ENCODE measurements at places on chromosomes 4 and X.

- DNase-seq, result no peak
These were observed 154.1 kb upstream of the PJA1 start for GRCh38 chrX:69319376-69319775.

GRCh38 chr4:16261313-16261878 is 35.1 kb upstream of the TAPT1 start:
- DNase-seq, result no peak

DNA sequence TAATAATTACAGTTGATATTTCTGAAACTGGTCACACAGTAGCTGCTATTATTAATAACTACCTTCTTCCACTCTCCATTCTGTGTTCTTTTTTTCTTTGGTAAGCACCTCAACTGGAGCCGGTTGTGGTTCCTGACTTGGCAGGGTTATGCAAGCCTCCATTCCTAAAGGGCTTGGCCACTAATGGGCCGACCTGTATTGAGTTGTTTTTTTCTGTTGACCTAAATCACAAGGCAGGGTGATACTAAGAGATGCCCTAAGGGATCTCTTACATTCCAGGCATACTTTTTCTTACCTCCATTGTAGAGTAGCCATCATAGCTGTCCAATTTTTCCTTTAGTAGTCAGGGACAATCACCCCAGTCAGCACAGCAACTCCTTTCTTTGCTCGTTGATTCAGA is 1295.8 kb upstream of the ADGRL3 start:
- no peak for DNase-seq

DNA sequence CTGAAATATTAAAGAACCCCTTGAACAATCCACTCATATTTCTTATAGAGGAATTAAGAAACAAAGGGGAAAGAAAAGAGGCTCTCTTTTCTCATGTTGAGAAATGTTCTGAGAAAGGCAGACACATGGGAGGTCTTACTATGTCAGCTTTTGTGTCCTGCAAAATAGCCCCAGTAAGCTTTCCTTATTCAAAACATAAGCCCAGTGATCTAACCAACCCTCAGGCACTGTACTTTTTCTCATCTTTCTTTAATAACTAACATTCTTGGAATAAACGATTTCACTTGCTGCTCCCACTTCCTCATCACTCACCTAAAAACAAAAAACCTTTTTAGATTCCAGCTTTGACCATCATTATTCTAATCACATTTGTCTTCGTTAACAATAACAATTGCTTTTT is 115.9 kb downstream of the GLRA3 start:
- no peak for DNase-seq

GRCh38 chr4:123696687-123697086 is 300.1 kb downstream of the SPRY1 start:
- DNase-seq, result no peak

GRCh38 chr4:38030023-38030422 is 69.8 kb downstream of the PTTG2 start:
- DNase-seq, result no peak

DNA sequence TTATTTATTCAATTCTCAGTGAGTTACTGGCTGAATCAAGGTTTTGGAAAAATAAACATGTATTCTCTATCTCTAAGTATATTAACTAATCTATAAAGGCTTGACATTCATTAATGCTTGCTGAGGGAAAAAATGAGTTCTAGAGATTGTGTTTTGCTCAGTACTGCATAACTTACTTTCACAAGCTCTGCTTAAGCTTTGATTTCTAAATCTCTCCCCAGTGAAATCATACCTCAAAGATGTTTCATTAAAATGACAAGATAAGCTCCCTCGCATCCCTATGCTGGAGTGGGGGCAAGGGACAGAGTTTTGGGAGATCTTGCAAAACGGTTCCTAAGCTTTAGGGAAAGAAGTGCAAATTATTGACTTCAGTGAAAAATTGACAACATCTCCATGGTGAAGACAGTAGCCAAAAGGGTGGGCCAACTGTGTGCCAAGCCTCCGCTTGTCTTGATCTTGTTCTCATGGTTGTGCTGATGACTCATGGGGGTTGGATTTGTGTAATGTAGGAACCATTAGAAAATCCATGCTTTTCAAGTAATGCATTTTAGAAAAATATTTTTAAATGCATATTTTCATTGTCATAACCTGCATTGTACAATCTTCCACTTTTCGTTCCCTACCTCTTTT is 521.4 kb downstream of the RPA4 start:
- DNase-seq, result no peak

GRCh38 chrX:71954458-71954857 is 43.8 kb downstream of the NHSL2 start:
- no peak for DNase-seq

GRCh38 chr4:25405453-25405852 is 28.4 kb downstream of the ANAPC4 start:
- DNase-seq, result no peak

GRCh38 chr4:38386005-38386551 is 277.9 kb upstream of the KLF3 start:
- no peak for DNase-seq

DNA sequence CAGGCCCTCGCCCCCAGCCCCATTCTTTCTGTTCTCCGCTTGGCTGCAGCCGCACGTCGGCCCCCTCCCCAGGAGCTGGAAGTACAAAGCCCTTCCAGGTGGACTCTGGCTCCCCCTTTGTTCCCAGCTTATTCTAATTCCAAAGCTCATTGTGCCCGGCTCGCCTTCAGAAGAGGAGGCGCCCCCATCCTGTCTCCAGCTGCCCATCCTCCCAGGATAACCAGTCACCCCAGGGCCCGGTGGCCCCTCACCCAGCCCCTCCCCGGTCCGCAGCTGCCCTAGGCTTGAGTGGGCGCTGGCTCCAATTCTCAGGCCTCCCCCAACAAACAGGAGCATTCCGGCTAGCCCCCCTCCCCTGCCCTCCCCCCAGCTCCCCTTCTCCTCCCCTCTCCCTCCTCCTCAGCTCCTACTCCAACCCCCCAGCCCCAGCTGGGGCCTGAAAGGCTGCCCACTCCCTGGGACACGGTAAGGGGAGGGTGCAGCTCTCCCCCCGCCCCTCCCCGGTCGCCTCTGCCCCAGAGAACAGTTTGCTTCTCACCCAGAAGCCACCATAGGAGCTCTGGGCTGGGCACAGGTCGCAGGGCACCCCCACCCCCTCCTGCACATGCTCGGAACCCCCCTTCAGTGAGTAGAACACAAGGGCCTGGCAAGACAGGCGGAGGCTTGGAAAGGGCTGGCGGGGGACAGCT is 3.1 kb upstream of the SLC6A8 start:
- DNase-seq, result no peak

DNA sequence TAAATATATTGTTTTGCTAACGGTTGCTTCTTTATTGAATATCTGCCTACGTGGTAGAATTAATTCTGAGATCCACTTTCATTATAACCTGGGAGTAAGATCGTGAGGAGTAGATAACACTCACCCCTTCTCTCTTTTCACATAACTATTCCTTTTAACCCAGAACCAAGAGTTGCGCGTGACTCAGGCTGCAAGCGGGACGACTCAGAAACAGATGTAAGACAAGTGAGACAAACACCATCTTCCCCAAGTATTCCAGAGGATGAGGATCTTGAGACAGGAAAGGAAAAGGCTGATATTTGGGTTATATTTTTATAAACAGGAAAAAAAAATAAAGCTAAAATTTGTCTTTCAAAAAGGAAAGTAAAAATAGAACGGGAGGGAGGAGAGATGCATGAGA is 318.8 kb upstream of the NOCT start:
- no peak for DNase-seq

GRCh38 chr4:100848841-100849240 is 331.0 kb upstream of the EMCN start:
- DNase-seq, result peak; percentile 24

GRCh38 chr4:174592256-174592984 is 70.1 kb upstream of the HPGD start:
- DNase-seq, result no peak

DNA sequence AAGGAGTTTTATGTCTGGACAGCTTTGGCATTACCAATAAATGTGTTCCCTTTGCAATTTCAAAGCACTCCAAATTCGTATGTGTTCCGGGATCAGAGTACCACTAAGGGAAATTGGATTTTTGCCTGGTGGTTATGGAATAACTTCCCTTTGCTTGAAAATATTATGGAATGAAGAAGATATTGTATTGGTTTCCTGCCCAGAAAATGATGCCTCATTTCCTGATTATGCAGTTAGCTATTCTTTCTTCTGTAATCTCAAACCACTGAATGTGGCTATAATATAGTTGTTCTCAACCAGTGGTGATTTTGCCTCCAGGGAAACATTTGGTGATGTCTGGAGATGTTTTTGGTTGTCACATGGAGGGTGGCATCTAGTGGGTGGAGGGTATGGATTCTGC is 142.9 kb downstream of the PCDH7 start:
- no peak for DNase-seq

GRCh38 chrX:153794897-153795816 is 689 bp downstream of the SSR4 start:
- no peak for DNase-seq

GRCh38 chr4:130028552-130028951 is 932.6 kb downstream of the C4orf33 start:
- DNase-seq, result no peak

GRCh38 chr4:39587881-39588280 is 50.8 kb downstream of the SMIM14 start:
- DNase-seq, result no peak

DNA sequence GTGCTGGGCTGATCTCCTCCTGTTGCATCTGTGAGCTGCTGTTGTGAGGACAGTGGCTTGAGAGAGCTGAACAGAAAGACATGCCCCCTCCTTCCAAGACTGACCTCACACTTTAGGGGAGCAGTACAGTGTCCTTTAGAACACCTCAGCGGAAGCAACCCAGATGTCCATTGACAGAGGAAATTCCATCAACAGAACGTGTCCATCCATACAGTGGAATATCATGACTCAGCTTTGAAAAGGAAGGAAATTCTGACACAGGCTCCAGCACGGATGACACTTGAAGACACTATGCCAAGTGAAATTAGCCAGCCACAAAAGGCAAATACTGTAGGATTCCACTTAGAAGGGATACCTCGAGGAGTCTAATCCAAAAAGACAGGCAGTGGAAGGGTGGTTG is 103.5 kb downstream of the GPR143 start:
- DNase-seq, result no peak

DNA sequence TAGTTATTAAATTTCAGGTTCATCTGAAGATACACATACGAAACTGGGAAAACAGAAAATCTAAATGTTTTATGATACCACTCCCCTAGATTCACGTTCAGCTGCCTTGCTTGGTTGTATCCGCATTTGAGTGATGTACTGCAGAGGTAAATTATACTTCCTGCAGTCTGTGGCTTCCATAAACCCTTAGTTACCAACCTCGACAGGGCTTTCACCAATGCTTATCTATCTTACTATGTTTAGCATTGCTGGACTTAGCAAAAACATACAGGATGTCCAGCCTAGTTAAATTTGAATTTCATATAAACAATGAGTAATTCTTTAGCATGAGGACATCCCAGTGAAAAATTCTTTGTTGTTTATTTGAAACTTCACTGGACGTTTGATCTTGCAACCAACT is 108.8 kb downstream of the TMA16 start:
- no peak for DNase-seq
